ENCODE measurements at places on chromosomes 4 and X.

GRCh38 chr4:156255230-156256007 lies 301.8 kb upstream of the CTSO start:
- DNase-seq: peak; percentile 7

DNA sequence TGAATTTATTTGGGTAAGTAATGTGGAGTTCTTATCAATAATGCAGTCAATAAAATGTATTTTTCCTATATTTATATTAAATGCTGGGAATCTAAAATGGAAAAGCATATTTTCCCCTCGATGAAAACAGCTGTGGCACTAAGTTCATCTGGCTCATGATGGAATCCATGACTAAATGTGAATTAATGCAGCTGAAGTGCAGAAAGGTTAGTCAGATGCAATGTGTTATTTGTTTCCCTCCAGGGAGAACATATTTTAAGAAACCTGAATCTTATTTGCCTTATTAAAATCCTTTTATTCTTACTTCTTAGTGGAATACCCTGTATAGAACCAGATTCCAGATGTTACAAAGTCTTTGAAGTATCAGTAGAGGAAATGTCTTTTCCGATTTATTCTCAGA lies 247.9 kb downstream of the ARHGAP24 start:
- DNase-seq: no peak

DNA sequence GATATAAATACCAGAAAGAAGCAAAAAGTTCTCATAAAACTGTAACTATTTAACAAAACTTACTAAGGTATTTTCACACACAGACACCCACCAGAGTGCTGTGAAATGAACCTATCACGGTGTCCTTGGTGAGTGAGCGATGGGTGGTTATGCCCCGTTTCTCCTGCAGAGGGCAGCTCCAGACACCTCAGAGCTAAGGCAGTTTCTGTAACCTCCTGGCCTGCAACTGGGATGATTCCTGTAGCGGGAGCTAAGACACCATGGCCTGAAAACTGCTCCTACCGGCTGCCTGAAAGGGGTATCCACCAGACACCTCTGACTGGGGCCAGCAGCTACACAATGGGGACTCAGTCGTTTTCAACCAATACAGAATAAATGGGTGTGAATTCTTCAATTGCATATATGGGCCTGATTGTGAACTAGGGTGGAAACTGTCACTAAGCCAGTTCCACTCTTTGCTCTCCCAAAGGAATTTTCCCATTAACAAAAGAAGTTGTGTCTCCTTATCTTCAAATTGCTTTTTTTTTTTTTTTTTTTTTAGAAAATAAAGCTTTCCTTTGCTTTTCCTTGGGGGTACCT lies 2375.8 kb upstream of the TENM3 start:
- peak; percentile 9 for DNase-seq

- DNase-seq: no peak
Measured at GRCh38 chr4:152206185-152206584, 329.7 kb downstream of the FBXW7 start.

DNA sequence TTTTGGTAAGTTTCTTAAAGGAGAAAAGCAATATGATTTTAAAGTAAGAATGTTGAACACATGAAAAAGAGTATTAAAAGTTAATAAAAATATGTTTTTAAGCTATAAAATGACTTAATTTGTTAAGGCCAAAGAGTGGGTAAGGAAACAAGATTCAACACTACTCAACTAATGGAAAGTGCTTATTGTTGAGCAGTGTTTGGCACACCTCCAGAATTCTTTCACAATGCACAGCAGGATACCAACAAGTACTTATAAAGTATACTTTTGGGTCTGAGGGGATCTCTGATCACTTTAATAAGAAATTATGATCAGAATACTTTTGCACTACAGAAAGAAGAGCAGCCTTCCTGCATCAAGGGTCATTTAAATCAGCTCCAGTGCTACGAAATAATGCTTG lies 5.9 kb downstream of the LAMP2 start:
- no peak for DNase-seq

DNA sequence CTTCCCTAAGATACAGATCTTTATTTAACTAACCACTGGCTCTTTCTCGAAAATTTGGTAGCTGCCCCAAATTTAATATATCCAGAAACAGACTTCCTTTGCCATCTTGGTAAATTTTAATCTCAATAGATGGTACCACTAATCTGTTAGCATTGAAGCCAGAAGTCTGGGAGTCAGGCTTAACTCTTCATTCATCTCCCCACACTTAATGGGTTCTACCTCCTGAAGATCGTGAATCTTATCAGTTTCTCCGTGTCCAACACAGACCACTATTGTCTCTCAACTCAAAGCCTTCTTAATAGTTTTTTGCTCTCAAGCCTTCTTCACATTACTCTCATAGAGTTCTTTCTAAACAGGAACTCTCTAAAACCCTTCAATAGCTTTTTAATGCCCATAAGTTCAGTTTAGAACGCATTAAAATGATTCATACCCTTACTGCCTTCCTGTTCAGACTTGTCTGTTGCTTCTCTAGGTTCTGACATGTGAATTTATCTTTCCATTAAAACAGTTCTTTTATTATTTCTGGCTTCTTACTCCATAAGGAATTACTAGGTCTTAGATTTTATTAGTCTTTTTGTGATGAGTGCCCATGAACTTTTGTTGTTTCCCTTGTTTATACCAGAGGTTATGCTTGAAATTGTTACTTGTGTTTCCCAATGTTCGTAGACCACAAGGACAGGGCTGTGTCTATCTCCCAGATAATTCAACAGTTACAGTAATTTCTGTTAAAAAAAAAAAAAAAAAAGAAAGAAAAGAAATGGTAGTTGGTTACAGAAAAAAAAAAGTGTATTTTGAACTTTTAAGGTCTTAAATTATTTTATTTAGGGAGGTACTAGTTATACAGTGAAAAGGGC lies 54.7 kb downstream of the SMARCAD1 start:
- no peak for DNase-seq

DNA sequence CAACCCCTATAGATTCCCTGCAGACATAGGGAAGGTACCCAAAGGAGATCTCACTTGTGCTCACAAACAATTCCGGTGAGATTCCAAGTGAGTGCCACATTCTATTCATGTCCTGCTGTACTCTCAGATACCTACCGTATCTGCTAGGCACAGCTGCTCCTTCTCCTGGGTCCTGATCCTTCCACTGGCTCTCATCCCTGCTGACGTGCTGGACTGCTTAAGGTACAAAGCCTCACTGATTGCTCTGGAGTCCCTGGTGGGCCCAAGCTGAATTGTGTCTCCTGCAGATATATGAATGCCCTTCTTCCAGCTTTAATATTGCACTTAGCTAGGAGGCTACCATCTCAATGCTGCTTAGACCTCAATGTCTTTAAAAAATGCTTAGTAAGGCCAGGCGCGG lies 2.4 kb downstream of the TCEAL1 start:
- no peak for DNase-seq

DNA sequence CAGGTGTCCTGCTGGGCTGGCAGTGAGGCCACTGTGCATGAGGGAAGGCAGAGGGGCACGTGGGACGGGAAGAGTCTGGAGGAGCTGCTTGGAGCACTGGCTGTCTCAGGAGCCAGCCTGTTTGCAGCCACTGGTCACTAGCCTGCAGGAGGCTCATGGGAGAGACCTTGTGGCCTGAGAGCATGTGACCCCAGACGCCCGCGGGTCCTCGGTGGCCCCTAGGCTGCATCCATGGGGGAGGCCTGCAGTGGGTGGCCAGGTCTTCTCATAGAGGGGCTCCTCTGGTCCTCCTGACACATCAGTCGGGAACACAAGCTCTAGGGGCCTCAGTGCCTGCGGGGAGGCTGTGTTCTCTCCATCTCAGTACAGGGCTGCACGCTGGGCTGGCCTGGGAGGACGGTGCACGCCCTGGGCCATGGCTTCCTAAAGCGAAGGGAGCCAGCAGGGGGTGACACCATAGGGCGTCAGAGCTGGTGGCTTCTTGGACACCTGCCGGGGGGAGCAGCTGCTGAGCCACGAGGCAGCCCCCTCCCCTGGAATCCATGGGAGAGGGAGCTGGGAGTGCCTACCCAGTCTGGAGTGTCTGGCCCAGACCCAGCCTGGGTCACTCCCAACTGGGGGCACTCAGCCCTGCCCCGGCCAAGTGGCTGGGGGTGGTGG lies 12.3 kb downstream of the NAT8L start:
- no peak for DNase-seq

- no peak for DNase-seq
Measured at GRCh38 chrX:132127743-132128142, at the start of gene FRMD7. FRMD7 (minus strand) TSS chrX:132128020; CDS start chrX:132127844, 176 bp downstream.

DNA sequence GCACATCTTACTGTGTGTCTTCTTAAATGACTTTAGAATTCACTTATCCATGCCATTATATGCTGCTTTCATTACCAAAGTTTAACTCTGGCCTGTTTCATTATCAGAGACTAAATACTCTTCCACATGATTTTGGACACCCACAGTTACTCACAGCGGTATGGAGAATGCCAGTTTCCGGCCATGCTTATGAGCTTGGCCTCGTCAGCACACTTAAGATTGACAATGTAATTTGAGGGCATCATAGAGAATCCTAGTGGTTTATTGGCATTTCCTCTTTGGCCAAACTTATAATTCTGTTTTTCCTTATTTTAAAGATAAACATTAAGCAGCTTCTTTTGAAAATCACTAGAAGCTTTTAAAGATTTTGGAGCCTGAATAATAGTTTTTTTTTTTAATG lies 104.5 kb downstream of the IRF2 start:
- no peak for DNase-seq

GRCh38 chrX:11750046-11750445 lies 8.0 kb upstream of the MSL3 start:
- no peak for DNase-seq

- no peak for DNase-seq
Measured at GRCh38 chrX:45142185-45142584, 58.5 kb downstream of the DIPK2B start.

DNA sequence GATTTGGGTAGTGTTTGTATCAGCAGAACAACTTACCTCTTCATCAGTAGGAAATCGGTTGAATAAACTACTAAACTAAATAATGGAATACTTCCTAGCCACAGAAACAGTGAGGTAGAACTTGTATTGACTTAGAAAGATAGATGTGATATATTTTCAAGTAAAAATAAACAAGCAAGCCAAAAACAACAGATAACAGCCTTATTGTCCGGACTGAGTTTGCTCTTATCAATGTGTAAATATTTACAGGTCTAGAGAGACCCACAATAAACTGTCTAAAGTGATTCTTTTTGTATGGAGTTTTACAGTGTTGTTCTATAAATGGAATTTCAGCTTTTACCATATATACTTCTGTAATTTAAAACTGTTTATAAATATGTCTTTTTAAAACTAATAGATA lies 721.8 kb downstream of the ADGRL3 start:
- no peak for DNase-seq

GRCh38 chr4:56755901-56756300 lies 65.6 kb downstream of the SPINK2 start:
- no peak for DNase-seq

- DNase-seq: no peak
Measured at GRCh38 chr4:70197842-70198241, 2.3 kb downstream of the ODAM start.

DNA sequence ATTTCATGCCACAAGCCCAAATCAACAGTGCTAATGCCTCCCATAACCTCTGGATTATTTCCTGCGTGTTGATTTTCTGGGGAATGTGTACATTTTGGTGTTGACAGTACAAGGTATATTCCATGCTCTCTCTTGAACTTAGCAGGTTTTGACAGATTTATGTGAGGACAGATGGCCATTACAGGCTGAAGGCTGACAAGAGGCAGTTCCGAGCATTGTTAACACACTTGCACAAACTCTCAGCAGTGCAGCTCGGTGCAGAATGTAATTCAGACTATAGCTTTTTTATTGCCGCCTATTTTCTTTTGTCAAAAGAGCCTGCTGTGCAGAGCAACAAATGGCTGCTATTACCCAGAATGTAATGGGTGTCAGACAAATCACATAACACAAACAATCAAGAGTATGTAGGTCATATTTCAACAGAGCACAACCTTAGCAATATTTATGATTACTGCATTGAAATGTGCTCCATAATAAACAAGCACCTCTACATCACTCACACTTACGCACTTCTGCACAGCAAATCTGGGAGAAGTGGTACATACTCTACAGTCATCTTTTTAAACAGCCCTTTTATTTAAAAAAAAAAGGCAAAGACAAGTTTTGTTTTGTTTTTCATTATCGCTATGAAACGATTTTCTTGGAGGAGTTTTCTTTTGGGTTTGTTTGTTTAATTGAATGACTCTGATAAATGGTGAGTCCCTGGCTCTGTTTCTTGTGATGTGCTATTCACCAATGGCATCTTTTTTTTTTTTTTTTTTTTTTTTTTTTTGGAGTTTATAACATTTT lies 71.6 kb downstream of the PPARGC1A start:
- no peak for DNase-seq

DNA sequence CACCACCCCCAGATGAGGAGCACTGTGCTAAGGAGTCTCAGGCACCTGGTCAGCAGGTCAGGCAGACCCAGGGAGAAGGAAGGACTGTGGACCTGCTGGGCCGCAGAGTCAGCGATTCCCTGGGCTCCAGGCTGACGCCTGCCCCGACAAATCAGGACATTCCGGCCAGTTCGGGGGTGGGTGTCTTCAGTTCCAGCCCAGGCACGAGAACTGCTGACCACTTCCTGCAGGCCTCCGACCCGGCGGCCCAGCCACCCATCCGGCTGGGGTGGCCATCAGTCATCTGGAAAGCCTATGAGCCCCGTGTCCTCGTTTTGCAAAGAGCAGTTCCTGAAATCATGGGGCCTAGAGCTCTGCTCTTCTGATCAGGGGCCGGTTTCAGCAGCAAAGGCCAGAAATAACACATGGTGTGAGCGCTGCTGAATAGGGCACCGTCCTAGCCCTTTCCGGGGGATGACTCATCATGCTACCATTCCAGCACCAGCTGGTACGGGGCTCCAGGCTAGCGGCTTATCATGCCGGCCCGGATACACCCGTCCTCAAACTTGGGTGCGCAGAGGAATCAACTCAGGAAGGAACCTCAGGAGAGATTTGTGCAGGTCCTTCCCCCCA lies 7.8 kb upstream of the SH3TC1 start:
- peak; percentile 55 for DNase-seq

DNA sequence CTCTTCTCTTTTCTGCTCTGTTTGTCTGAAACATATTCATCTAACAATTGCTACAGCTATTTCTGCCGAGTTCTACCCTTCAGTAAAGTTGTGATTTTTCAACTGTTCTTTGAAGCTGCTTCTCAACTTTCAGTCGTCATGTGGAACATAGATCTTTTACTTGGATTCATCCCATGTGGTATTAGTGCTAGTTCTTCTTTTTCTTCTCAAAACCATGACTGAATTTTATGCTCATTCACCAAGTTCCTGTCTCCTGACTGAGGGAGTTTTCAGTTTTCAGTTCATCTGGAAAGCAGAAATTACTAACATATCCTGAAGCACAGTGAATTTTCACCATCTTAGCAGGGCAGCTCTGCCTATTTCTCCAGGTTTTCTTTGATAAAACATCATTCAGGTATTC lies 12.1 kb downstream of the ACSL4 start:
- no peak for DNase-seq

Measured in GM06990 (cell line).